ENCODE measurements at places on chromosomes 3 and 15. TPM values are rescaled to one million over a fixed set of nuclear protein-coding genes. Genes with fewer than 3 reads are reported as not detected.

The LRRN1 gene
- total RNA-seq: 0.26 TPM

The PCLAF gene
- 3.2 TPM for total RNA-seq

The RTP1 gene
- total RNA-seq: not detected

The MASP1 gene
- 3.9 TPM for total RNA-seq

The MST1R gene
- 20.4 TPM for total RNA-seq

The SCAMP5 gene
- total RNA-seq: 1.3 TPM

The MYEF2 gene
- 1.8 TPM for total RNA-seq

The DNAH12 gene
- 0.13 TPM for total RNA-seq

The ZNF654 gene
- total RNA-seq: 11.4 TPM

Measured in bronchial epithelial cell (primary cell).